ENCODE measurements at places on chromosomes 12 and 14.

GRCh38 chr12:64385468-64385867, 5.1 kb downstream of the C12orf56 start:
- no peak for DNase-seq

DNA sequence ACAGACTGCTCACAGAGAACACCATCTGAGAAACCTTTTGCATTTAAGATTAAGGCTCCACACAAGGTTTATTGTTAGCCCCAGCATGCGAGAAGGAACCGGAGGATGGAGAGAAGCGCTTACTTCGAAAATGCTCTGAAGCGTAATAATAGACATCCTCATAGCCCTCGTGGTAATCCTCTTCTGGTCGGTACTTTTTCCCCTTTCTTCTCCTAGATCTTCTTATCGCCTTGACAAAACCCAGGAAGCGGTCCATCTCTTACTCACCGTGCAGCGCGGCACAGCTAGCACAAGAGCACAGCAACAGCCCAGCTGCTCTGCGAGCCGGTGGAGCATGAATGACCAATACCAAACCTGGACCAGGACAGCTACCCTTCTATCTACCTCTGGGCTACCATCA, 125.1 kb upstream of the GRIP1 start:
- DNase-seq = no peak

DNA sequence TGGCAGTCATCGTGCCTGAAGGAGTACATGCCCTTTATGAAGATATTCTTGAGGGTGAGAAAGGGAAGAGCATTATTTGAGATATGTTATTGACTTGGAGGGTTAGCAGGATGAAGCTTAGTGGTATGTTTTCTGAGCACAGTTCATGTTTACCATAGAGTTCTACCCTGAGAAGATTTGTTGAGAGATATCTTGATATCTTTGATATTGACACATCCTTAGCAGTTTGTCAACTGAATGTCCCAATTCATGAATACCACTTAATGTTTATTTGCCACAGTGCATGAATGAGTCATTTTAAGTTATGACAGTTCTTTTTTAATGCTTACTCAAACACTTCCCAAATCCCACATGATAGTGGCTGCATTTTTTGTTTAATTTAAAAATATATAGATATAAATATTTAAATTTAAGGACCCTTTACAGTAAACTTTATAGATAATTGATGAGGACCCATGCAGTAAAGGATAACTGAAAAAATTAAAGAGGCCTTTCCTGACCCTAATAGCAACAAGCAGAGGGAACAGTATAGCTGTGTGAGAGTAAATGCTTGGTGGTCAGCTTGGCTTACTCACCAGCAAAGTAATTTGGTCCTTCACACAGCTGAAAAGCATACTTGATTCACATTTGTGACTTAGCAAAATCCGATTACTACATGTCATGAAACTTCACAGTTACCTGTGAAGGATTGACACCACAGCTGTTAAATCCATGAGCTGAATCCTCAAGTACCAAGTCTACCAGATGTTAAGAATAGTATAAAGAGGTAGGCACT, 25.8 kb downstream of the SLC39A9 start:
- no peak for DNase-seq

- DNase-seq = no peak
Measured at GRCh38 chr12:95397571-95397970, 76.4 kb upstream of the METAP2 start.

DNA sequence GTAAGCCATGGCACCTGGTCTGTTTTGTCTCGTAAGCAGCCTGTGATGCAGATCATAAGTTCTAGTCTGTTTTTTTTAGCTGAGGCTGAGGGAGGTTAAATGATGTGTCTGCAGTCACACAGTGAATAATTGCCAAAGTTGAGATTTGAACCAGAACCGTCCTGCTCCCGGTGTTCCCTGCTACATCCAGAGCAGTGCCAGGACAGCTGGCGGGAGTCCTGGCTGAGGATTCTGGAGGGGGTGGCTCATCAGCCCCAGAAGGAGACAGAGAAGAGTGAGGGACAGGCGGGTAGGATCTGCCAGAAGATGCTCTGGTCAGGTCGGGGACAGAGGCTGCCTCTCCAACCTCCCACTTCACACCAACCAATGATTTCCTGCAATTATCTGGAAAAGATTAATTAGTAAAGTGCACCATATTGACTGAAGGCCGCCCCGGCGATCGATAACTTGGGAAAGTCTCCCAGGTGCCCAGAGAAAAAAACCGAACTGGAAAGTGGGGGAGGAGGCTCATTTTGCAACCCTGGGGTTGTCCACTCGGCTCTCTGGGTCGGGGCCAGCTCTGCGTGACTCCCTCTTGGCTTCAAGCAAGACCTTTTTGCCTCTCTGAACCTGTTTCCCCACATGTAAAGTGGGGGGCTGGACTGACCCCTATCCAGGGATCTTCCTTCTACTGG, 42.1 kb downstream of the MVK start:
- DNase-seq = no peak

DNA sequence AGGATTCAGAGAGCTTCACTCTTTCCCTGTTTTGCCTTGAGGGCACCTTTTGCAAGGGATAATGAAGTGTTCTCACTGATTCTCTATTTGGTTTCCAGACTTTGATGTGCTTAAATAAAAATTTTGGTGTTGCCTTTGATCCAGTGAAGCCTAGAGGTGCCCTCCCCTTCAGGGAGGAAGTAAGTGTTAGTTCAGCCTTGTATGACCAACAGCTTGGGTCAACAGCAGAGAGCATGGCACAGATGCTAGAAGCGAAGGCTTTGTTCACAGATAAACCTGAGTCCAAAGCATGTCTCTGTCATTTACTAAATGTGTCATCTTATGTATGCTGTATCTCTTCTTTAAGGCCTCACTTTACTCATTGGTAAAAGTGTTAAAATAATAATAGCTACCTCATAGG, 52.8 kb upstream of the STXBP6 start:
- DNase-seq = no peak

GRCh38 chr14:96962337-96962736, 165.2 kb downstream of the VRK1 start:
- DNase-seq = no peak

- DNase-seq = no peak
Measured at GRCh38 chr14:43745746-43746145, 761.3 kb downstream of the FSCB start.

DNA sequence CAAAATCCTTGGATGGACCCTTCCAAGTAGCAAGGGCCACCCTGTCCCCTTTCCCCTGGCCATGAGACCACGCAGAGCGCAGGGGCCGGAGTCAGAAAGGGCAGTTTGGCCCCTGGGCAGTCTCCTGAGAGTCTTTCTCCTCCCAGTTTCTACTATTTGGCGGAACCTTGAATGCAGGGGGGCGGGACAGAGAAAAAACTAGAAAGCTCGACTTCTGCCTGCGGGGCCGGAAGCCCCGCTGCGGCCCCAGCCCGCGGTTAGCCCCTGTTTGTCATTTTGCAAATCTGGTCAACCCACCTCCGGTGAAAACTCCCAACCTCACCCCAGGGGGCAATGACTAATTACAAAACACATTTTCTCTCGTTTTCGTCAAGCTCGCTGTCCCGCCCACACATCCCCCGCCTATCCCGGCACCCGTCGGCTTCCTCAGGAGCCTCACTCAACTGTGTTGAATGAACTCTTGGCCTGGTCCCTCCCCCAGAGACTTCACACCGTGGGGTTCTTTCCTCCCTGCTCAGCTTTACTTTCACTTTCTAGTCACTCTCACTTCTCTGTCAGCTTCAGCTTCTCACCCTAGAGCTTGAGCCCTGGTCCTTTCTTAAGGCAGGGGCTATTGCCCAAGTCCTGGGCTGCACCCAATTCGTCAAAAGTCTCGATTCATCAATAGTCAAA, 66.7 kb downstream of the IRF2BPL start:
- DNase-seq = peak; percentile 88

GRCh38 chr14:68922201-68922621, 56.9 kb downstream of the ACTN1 start:
- DNase-seq = peak; percentile 59

DNA sequence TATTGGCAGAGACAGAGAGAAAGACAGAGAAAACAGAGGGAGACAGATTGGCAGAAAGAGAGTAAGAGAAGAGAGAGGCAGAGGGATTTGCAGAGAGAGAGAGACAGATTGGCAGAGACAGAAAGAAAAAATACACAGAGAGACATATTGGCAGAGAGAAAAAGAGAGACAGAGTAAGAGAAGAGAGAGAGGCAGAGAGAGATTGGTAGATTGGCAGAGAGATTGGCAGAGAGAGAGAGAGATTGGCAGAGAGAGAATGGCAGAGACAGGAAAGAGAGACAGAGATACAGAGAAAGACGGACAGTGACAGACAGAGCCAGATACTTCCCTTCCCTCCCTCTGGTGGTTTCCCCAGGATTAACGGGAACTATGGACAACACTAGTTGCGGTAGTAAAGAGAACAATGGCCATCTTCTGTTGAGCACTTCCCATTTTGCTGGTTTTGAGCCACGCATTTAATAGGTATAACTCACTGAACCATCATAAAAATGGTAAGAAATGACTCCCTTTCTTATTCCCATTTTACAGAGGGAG, 2.6 kb upstream of the NOS1 start:
- no peak for DNase-seq

- DNase-seq = no peak
Measured at GRCh38 chr14:55254581-55254980, 16.6 kb upstream of the FBXO34 start.

- DNase-seq = no peak
Measured at GRCh38 chr14:72809063-72809462, 84.8 kb downstream of the DPF3 start.

Measured in left hindlimb (tissue), 1 donor.